Stimulated activated CD4-positive, alpha-beta T cell treated with anti-CD3 and anti-CD28 coated beads, Interleukin-1b, Interleukin-23, amount 100 ng/mL, for 4 hours (primary cell): ENCODE measurements at places on chromosomes 1 and 21.

- no peak for DNase-seq
These were observed 265.1 kb upstream of the CAMK1G start for GRCh38 chr1:209318181-209319056.

- DNase-seq: no peak
These were observed 240.5 kb downstream of the RPS6KC1 start for GRCh38 chr1:213291526-213291925.

- DNase-seq: no peak
These were observed 300.8 kb downstream of the HHIPL2 start for GRCh38 chr1:222247081-222247480.

GRCh38 chr1:230754796-230755195 is 7.6 kb downstream of the CAPN9 start:
- DNase-seq: no peak

GRCh38 chr1:37448185-37448584 is 26.2 kb upstream of the ZC3H12A start:
- no peak for DNase-seq

- no peak for DNase-seq
These were observed 116.5 kb upstream of the SLC45A1 start for GRCh38 chr1:8201331-8201861.

- DNase-seq: no peak
These were observed 22.1 kb upstream of the COL16A1 start for GRCh38 chr1:31725777-31726535.

GRCh38 chr1:42170779-42171621 is 6.5 kb upstream of the GUCA2A start:
- no peak for DNase-seq

- DNase-seq: no peak
These were observed 288.5 kb upstream of the POU3F1 start for GRCh38 chr1:38334930-38335592.

GRCh38 chr1:248404024-248404423 is 1.2 kb downstream of the OR2T1 start:
- no peak for DNase-seq

DNA sequence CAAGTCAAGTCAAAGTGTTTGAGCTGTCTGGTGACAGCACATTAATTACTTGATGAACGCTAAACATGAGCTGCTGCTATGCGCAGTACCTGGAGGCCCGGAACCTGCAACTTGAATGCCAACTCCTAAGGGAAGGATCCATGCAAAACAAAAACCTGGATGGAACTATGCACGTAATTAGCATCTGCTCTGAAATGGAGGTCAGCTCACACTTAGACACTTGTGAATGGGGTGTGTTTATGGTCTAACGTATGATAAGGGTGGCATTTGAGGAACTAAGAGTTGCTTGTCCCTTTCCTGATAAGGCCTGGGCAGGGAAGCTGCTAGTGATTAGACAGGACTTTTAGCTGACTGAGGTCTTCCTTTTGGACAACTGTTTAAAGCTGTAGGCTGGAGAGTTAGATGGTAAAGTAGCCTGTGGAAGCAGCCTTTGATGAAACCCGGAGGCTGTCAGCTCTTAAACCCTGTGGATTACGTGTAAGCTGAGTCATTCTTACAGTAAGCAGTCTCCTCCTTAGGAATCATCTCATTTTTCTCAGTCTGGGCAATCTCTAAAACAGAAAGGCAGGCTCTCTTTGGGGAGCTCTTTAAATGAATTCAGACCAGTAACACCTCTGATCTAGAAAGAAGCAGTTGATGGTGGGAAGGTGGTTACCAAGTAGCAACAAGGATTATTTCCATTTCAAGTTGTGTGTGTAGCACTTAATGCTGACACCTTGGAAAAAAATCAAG is 6.8 kb downstream of the TENT5C start:
- no peak for DNase-seq

- DNase-seq: no peak
These were observed 57.1 kb upstream of the ADAM30 start for GRCh38 chr1:119953266-119953998.

- no peak for DNase-seq
These were observed 103.7 kb downstream of the AK5 start for GRCh38 chr1:77385551-77385950.

DNA sequence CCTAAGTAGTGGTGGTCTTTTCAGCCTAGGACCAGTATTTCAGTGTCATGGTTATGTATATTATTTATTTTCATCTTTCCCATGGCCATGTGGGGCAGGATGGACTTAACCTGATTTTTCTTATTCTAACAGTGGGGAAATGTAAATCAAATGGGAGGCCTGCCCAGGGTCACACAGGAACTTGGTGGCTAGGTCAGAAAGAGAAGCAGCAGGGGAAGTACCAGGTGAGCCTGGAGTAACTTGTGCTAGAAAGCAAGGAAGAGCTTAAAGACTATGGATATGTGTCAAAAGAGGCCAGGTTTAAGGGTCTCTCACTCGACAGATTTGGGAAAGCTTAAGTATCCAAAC is 936 bp downstream of the ZFP69B start:
- no peak for DNase-seq

DNA sequence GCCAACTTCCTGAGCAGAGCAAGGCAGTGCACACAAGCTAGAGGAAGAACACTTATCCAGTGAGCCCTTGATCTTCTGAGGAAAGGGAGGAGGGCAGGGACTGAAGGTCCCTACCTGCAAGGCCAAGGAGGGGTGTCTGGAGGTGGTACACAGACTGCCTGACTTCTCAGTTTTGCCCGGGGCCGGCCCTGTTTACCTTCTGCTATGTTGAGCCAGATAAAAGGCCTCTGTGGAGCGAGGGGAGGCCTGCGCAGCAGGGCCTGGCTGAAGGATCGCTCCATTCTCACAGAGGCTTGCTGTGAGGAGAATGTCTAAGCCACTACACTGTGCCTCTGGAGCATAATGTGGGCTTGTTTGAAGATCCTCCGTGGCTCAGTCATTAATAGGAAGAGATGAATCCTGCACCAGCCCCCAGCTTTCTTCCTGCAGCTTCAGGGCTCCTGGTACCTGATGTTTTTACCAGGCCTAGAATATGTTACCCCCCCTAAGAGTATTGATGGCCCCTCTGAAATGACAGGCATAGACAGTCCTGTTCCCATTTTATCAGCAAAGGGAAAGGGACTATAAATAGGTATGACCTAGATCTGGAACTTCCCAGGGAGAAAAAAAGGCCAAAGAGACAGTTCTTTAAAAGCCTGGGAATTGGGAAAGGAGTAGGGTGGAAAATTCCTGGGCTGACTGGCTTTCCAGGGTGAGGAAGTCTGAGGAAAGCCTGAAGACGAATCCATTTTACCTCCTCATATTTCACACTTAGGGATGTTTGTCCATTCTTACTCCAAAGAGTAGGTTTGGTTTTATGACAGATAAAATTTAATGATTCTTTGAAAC is 4.7 kb downstream of the POGK start:
- DNase-seq: no peak

GRCh38 chr21:31660259-31660565 is 719 bp downstream of the SOD1 start:
- no peak for DNase-seq

- DNase-seq: no peak
These were observed 344.8 kb upstream of the KAZN start for GRCh38 chr1:14253676-14254075.

- DNase-seq: no peak
These were observed 237.0 kb upstream of the HOOK1 start for GRCh38 chr1:59577774-59578173.

GRCh38 chr1:244957525-244957924 is 93.2 kb upstream of the HNRNPU start:
- no peak for DNase-seq

DNA sequence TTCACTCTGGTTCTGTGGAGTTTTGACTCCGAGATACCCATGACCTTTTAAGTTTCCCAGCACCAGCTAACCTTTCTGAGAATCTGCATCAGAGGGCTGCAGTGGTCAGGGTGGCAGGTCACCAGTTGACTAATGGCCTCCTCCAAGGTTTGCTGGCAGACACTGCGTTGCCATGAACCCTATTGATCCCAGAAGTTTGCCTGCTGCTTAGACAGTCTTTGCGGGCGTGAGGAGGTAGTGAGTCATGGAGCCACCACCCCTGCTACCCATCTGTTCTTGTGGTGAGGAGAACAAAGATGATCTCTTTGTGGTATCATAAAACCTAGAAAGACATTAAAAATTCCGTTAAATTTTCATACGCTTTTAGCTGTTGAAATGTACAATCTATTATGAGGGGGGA is 180.4 kb downstream of the FGGY start:
- DNase-seq: no peak

- DNase-seq: no peak
These were observed 16.4 kb downstream of the PLEKHM2 start for GRCh38 chr1:15700508-15700907.

DNA sequence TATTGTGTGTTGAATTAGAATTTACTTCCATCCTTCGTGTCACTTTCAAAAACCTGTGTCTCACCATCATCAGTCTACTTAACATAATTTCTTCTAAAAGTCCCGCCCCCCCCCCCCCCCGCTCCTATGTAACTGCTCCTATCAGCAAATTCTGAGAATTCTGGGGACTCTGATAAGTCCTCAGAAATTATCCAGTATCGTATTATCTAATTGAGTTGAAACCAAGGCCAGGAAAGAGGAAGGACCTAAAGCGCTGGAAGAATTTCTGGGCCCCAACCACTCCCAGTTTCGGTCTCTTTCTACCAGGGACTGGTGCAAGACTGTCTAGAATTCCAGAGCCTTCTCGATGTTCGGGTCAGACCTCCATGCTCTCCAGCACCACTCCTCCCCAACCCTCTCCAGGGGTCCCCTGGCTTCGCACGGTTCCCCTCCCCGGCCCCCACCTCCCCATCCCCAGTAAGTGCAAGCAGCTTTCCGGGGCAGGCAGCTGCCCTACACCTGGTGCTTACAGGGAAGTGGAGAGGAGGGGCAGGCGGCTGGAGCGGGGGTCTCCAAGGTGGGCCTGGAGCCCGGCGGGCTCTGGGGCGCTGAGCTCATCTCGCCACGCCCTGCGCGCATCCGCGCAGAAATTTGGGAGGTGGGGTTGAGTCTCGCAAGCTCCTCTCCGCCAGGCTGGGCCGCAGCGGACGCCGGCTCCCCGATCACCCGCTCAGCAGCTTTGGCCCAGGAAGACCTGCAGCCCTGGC is 16.0 kb upstream of the ZNF496 start:
- no peak for DNase-seq

DNA sequence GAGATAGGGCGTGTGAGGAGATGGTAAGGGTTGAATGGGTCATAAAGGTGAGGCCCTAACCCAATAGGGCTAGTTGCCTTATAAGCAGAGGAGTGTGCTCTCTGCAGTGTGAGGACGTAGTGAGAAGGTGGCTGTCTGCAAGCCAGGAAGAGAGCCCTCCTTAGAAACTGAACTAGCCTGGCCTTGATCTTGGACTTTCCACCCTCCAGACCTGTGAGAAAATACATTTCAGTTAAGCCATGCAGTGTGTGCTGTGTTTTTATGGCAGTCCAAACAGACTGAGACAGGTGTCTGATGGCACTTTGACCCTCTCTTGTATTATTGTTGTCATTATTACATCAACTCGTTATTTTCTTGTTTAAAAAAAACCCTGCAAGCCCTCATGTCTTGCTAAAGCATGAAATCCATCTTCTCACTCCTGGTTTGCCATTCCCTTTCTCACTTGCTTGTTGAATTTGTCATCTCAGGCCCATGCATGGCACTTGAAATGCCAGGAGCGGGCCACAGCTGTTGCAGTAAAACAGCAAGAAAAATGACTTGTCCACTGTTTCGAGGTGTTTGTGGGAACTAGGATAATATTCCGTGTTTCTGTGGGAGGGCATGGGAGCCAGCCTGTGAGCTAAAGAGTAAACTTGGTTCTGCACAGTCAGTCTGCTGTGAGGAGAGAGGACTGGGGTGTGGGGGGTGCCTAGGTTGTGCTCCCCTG is 78.6 kb downstream of the STUM start:
- no peak for DNase-seq

GRCh38 chr1:213604477-213604876 is 383.3 kb upstream of the PROX1 start:
- DNase-seq: no peak

- no peak for DNase-seq
These were observed 91.1 kb downstream of the PTPRU start for GRCh38 chr1:29327223-29327935.

GRCh38 chr1:15808955-15809354 is 1.5 kb upstream of the UQCRHL start:
- DNase-seq: no peak

DNA sequence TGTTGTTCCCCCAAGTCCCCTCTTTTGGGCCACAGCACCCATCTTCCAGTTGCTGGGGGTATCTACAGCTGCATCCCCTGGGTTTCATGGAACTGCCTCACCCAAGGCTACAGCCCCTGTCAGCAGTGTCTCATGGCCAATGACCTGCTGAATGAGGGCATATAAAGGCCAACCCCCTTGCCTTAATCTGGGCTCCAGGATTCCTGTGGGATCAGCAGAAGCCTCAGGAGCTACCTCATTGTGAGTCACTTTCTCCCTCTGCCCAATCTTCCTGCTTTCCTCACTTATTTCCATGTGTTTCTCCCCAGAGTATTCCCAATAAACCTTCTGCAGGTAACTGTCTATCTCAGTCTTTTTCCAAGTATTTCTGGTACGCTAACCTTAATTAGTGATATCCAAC is 37.3 kb upstream of the SYT14 start:
- no peak for DNase-seq

DNA sequence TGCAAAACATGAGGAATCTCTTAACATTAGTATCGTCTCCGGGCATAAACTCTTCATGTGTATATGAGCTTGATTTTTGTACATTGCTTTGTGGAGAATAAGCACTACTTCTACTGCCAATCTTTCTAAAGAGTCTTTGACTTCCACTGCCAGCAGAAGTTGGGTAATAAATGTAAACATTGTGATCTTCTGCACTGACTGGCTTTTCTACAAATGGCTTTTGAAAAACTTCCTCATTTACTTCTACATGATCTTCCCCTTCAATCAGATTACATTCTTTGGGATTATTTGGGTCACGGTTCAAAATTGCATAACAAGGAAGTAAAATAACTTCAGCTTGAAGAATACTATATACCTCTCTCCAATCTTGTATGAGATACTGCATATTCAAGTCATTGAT is 30.4 kb upstream of the SLC44A5 start:
- no peak for DNase-seq

DNA sequence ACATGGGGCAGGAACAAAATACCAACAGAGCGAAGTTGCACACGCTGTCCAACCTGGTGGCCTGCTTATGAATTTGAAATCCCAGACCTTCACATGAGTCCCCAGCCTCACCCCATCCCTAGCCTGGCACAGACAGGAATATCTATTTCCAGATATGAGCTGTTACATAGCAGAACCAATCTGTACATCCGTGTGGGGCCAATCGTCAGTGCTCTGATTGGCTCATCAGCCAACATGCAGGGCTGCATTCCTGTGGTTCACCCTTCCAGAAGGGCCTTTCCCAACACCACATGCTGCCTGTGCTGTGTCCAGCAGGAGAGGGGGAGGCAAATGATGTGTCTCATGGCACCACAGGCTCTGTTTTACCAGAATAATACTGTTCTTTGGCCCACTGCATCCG is 31.3 kb downstream of the CCN1 start:
- DNase-seq: no peak

GRCh38 chr1:117174851-117175250 is 35.9 kb downstream of the VTCN1 start:
- DNase-seq: no peak

- no peak for DNase-seq
These were observed 7.6 kb downstream of the ZBTB48 start for GRCh38 chr1:6587261-6588005.
